ENCODE measurements at places on chromosomes 7 and 10.
A peak's percentile ranks its signal among the peaks of the same experiment; 100 is the strongest.

- peak; percentile 36 for DNase-seq
Measured at GRCh38 chr7:85693326-85693725, 506.5 kb upstream of the SEMA3D start.

- DNase-seq: no peak
Measured at GRCh38 chr7:138137423-138138171, 61.3 kb downstream of the AKR1D1 start.

- DNase-seq: no peak
Measured at GRCh38 chr7:159014297-159015062, 130.2 kb downstream of the VIPR2 start.

- no peak for DNase-seq
Measured at GRCh38 chr10:127860592-127860991, 32.1 kb downstream of the CLRN3 start.

- no peak for DNase-seq
Measured at GRCh38 chr10:103752680-103753248, 102.6 kb downstream of the SH3PXD2A start.
